T-cell (primary cell): ENCODE measurements at places on chromosomes 2 and 18. TPM values are rescaled to one million over a fixed set of nuclear protein-coding genes. Genes with fewer than 3 reads are reported as not detected.

Gene RGPD5
- total RNA-seq: 92.5 TPM

Gene ALPP
- 0.16 TPM for total RNA-seq

DNA sequence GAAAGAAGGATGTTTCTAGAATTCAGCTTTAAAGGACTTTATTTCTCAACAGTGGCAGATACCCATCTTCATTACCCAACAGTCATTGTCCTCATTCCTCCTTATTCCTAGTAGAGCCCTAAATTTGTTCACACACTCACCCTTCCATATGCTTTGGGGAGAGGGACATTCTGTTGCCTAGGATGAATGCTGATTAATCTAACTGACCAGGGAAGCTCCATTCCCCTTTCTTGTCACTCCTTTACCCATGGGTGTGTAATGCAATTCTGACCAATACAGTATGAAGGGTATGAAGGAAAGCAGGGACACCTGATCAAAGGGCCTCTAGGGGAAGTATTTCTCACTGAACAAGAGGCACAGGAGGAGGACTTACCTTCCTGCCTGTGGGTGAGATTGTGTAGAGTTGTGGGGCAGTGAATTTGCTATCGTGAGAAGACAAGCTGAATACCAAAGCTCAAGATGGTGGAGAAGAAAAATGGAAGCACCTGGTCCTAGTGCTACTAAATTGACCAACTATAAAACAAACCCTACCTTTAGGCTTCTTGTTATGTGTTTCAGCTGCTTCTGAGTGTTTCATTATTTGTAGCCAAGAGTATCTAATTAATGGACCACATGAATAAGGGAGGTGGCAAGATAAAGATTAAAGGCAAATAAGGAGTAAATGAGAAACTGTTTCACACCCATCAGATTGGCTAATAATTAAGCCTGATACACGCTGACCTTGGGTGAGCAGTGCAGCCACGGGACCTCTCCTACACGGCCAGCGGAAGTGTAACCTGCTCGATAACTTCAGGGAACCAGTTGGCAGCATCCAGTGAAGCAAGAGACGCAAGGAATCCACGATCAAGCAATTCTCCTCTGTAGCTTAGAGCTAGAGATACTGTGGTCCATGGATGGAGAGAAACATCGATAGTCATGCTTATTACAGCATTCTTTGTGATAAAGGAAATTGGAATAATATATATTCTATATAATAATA is 202.3 kb downstream of the MYCN start:
- H3K4me3 ChIP-seq: no peak overlapping the region
- no peak overlapping the region for H3K27ac ChIP-seq
- no peaks in the 10 kb centered on the region for H3K27me3 ChIP-seq
- no peak for DNase-seq
- no peaks in the 10 kb centered on the region for H3K4me1 ChIP-seq

- no peaks in the 10 kb centered on the region for H3K36me3 ChIP-seq
- no peak overlapping the region for H3K4me3 ChIP-seq
- no peak for DNase-seq
- H3K27ac ChIP-seq: no peak overlapping the region
Observed at GRCh38 chr2:99634234-99634633, 144.4 kb upstream of the REV1 start.

GRCh38 chr2:232636788-232637420 is 3.5 kb downstream of the EFHD1 start:
- peaks cover 2% of the 10 kb centered on the region for H3K4me1 ChIP-seq
- no peak for DNase-seq
- no peaks in the 10 kb centered on the region for H3K36me3 ChIP-seq
- H3K27ac ChIP-seq: no peak overlapping the region
- H3K4me3 ChIP-seq: no peak overlapping the region

DNA sequence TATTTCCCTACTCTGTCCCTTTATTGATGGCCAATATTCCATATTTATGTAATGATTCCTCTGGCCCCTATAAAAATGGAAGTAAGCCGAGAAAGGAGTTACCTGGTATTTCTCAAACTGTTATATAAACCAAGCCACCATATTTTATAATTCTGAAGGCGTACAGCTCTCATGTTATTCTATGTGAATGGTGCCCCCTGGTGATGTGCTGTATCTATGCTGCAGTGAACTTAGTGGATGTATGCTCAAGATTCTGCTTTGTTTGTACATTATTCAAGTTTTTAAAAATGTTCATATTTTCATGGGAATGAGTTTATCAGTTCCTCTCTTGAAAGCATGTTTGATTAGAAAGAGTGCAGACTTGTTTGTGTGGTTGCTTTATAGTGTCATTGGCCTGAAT is 194.5 kb upstream of the LRRTM1 start:
- H3K36me3 ChIP-seq: no peaks in the 10 kb centered on the region
- H3K27me3 ChIP-seq: no peaks in the 10 kb centered on the region
- DNase-seq: no peak
- H3K4me1 ChIP-seq: no peaks in the 10 kb centered on the region
- H3K4me3 ChIP-seq: no peak overlapping the region

GRCh38 chr2:31222071-31222470 is 4.8 kb upstream of the CAPN14 start:
- no peaks in the 10 kb centered on the region for H3K27me3 ChIP-seq
- no peak overlapping the region for H3K27ac ChIP-seq
- H3K36me3 ChIP-seq: no peaks in the 10 kb centered on the region
- H3K4me3 ChIP-seq: no peak overlapping the region
- no peak for DNase-seq
- no peaks in the 10 kb centered on the region for H3K4me1 ChIP-seq

DNA sequence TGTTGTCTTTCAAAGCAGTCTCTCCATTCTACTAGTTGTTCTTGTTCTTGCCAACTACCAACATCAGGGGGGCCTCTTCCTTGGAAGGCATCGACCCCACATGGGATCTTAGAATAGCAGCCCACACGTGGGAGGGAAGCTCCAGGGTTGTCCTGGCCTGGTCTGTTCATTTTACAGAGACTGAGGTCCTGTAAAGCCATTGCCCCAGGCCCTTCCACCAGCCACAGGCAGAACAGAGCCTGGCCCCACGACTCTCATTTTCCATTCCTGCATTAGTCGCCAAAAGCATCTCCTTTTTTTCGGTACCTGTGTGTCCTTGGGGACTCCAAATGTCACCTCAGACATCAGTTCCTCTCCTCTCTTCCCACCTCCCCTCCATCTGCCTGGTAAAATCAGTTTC is 28.0 kb downstream of the CNGA3 start:
- no peak overlapping the region for H3K4me3 ChIP-seq
- no peak for DNase-seq
- no peaks in the 10 kb centered on the region for H3K4me1 ChIP-seq
- no peaks in the 10 kb centered on the region for H3K27me3 ChIP-seq
- H3K27ac ChIP-seq: no peak overlapping the region

- H3K27me3 ChIP-seq: no peaks in the 10 kb centered on the region
- no peak overlapping the region for H3K27ac ChIP-seq
- H3K4me3 ChIP-seq: no peak overlapping the region
Observed at GRCh38 chr2:66334237-66335029, 100.5 kb upstream of the MEIS1 start.

Gene ANKRD30BL
- not detected for total RNA-seq

Gene CDH20
- not detected for total RNA-seq

DNA sequence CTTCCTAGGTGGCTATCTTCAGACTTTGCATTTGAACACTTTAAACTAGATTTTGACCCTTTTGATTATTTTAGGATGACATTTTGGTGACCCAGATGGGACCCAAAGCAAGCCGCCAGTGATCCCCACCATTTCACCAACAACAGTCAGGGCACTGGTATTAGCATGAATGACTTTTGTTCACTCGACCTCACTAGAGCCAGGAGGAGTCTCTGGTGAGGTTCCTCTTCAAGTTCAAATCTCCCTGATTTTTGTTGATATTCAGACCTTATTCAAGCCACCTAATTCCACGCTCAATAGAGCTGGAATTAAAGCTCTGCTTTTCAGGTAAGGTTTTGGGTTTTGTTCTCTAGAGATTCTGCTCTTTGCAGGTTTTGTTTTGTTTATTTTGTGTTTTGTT is 202.3 kb downstream of the MREG start:
- no peak for DNase-seq
- H3K4me3 ChIP-seq: no peak overlapping the region
- H3K27ac ChIP-seq: no peak overlapping the region
- peaks cover 10% of the 10 kb centered on the region for H3K4me1 ChIP-seq
- H3K27me3 ChIP-seq: no peaks in the 10 kb centered on the region
- H3K36me3 ChIP-seq: no peaks in the 10 kb centered on the region

- no peak for DNase-seq
- no peak overlapping the region for H3K27ac ChIP-seq
- no peak overlapping the region for H3K4me3 ChIP-seq
- H3K36me3 ChIP-seq: no peaks in the 10 kb centered on the region
Observed at GRCh38 chr2:136065384-136065783, 52.6 kb downstream of the CXCR4 start.

DNA sequence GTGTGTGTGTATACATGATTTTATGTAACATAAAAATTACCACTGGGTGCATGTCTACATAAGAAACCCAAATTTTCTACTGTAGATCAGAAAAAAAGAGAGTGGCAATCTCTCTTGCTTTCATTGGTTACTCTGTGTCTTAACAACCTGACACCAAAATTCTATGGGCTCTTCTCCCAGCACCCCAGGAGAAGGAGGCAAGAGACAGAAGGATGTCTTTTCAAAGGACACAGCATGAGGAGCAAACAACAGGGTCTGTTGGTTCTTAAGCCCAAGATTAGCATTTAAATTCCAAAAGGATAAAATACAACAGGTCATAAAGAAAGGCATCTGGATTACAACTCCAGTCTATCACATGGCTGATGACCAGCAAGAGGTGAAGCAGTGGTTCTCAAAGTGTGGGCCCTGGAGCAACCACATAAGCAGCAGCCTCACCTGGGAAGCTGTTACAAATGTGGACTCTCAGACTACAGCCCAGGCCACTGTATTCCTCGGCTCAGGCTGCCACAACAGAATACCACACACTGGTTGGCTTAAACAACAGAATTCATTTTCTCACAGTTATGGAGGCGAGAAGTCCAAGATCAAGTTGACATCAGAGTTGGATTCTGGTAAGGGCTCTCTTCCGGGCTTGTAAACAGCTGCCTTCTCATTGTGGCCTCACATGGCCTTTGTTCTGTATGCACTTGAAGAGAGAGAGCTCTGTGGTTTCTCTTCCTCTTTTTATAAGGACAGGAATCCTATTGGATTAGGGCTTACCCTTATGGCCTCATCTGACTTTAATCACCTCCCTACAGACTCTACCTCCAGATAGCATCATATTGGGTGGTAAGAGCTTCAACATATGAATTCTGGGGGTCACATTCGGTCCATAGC is 79.8 kb upstream of the RNF152 start:
- H3K27ac ChIP-seq: no peak overlapping the region
- H3K36me3 ChIP-seq: no peaks in the 10 kb centered on the region
- H3K4me3 ChIP-seq: no peak overlapping the region
- H3K27me3 ChIP-seq: no peaks in the 10 kb centered on the region

DNA sequence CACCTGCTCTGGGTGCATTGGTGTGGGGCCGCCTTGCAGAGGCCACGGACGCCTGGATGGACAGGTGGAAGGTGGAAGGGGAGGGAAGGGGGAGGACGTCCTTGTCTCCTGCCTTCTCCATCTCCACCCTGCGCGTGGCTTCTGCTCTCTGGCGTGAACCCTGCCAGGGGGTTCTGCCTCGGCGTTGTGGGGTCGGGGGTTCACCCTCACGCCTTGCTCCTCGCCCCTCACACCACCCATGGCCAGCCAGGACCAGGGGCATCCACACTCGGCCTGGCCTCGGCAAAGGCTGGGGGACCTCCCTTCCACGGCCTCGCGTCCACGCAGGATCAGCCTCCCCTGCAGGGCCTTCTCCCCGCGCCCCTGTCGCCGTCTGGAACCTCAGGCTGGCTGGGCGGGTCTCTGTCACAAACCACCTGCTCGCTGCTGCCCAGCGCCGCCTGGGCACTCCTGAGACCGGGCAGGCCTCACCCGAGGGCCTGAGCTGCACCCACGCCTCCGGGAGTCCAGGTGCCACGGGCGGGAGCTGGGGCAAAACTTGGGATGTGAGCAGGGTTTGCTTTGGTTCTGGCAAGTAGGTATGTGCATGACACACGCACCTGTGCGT is 655.9 kb downstream of the GALR1 start:
- no peak overlapping the region for H3K4me3 ChIP-seq
- DNase-seq: no peak
- H3K27me3 ChIP-seq: peaks cover 6% of the 10 kb centered on the region

- H3K27me3 ChIP-seq: no peaks in the 10 kb centered on the region
- H3K27ac ChIP-seq: no peak overlapping the region
- no peak for DNase-seq
- no peak overlapping the region for H3K4me3 ChIP-seq
- H3K4me1 ChIP-seq: peaks cover 11% of the 10 kb centered on the region
Observed at GRCh38 chr2:109134741-109135358, 5.8 kb downstream of the SH3RF3 start.

DNA sequence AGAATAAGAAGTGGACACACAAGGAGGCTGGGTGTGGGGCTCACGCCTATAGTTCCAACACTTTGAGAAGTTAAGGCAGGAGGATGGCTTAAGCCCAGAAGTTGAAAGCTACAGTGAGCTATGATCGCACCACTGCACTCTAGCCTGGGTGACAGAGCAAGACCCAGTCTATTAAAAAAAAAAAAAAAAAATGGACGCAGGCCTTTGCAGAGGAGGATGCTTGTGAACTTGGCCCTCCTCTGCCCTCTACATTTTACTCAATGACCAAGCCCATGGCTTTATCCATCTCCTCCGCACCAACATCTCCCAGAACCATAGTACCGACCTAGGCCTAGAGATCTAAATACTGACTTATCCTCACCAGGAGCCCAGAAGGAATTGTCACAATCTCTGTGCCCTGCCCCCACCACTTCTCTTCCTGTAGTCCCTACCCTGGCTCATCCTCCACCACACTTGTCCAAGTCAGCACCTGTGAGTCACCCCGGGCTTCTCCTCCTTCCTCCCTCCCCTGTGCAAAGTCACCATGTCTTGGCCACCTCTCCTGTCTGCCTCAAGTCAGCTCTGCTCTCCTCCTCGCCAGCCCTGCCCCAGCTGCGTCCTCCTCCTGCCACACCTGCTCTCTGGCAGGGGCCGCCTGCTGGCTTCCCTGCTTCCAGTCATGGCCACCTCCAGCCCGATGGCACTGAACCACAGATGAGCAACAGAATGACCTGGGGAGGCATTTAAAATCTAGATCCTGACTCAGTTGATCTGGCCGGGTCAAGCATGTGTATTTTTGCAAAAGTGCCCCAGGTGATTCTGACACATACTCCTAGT is 35.8 kb upstream of the ASPRV1 start:
- H3K36me3 ChIP-seq: peaks cover 17% of the 10 kb centered on the region
- no peak for DNase-seq
- no peak overlapping the region for H3K27ac ChIP-seq
- H3K4me3 ChIP-seq: no peak overlapping the region

DNA sequence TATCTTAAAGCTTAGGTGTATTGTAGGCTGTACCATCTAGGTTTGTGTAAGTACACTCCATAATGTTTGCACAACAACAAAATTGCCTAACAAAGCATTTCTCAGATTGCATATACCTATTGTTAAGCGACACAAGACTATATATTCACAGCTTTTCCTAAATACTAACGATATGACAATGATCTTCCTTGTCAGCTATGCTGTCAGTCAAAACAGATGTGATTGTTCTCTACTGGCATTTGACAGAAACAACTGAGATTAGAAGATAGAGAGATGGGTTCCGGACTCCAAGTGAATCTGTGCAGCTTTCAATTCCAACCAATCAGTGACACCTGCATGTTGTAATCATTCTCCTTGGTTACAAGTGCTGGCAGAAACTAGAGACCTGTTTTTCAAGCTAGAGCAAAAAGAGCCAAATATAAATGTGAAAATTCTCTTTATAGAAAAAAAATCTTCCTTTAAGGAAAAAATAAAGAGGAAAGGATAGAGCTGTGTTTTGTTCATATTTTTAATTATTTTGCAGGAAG is 1232.3 kb upstream of the SLC39A10 start:
- no peak overlapping the region for H3K27ac ChIP-seq
- H3K36me3 ChIP-seq: no peaks in the 10 kb centered on the region
- no peak overlapping the region for H3K4me3 ChIP-seq
- H3K27me3 ChIP-seq: no peaks in the 10 kb centered on the region
- no peak for DNase-seq
